ENCODE measurements at places on chromosomes 3 and 15.
A peak's percentile ranks its signal among the peaks of the same experiment; 100 is the strongest.

DNA sequence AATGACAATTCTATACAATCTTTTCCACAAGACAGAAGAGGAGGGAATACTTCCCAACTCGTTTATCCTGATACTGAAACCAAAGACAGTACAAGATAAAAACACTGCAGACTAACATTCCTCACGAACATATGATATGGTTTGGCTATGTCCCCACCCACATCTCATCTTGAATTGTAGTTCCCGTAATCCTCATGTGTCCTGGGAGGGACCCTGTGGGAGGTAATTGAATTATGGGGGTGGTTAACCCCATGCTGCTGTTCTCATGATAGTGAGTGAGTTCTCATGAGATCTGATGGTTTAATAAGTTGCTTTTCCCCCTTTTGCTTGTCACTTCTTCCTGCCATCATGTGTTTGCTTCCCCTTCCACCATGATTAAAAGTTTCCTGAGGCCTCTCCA is 83.9 kb upstream of the PROK2 start:
- no peak for ATAC-seq

GRCh38 chr15:50881121-50882048 is 27.1 kb upstream of the AP4E1 start:
- ATAC-seq, result no peak

DNA sequence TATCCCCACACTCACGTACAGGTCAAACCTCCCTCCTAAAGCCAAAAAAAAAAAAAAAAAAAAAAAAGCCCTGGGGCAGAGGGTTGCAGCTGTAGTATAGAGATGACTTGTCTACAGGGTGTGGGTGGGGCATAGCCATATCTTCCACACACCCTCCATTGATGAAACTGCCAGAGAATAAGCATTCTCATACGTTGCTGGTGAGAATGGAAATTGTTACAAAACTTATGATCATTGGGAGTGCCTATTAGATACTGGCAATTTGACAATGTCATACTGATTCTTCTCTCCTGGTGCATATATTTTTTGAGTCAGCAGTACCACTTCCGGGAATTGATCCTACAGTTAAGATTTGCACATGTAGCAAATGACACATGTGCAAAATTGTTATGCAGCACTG is 11.0 kb upstream of the CTNNB1 start:
- no peak for ATAC-seq

DNA sequence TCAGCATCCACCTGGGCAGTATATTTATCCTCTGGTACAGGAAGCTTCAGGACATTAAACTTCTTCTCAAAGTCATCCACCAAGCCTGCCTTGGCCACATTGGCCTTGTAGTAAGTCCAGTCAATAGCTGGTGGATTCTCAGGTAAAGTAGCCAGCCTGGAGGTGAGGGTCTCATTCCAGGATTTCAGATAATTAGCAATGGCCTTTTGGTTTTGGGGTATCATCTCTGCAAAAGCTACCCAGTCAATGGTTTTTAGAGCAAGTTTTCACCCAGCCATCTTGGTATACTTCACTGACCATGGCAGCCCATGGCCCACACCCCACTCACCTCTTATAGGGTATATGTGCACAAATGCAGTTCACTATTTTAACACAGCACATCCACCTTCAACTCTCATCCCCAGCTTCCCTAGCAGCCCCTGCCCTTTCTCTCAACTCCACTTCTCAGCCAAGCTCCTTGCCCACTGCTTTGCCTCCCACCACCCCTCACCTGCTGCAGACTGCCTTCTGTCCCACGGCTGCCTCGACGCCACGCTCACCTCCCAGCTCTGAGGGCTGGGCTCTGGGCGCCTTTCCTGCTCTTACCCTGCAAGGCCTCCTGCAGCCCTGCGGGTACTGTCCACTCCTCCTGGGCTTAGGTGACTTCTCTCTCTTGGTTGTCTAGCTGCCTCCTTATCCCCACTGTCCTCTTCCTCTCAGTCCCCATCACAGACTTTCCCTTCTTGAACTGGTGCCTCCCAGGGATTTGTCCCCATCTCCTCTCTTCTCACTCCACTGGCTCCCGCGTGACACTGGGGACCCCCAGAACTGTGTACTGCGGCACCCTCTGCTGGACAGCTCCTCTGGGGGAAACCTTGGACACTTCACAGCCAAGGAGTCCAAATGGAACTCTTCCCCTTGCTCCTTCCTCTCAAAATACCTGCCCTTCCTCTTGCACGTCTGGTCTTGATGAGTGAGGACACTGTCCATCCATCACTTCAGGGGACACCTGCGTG is 1.7 kb upstream of the TGM5 start:
- ATAC-seq, result no peak

- ATAC-seq, result no peak
These were observed 21.8 kb downstream of the NIPA1 start for GRCh38 chr15:22808240-22808639.

DNA sequence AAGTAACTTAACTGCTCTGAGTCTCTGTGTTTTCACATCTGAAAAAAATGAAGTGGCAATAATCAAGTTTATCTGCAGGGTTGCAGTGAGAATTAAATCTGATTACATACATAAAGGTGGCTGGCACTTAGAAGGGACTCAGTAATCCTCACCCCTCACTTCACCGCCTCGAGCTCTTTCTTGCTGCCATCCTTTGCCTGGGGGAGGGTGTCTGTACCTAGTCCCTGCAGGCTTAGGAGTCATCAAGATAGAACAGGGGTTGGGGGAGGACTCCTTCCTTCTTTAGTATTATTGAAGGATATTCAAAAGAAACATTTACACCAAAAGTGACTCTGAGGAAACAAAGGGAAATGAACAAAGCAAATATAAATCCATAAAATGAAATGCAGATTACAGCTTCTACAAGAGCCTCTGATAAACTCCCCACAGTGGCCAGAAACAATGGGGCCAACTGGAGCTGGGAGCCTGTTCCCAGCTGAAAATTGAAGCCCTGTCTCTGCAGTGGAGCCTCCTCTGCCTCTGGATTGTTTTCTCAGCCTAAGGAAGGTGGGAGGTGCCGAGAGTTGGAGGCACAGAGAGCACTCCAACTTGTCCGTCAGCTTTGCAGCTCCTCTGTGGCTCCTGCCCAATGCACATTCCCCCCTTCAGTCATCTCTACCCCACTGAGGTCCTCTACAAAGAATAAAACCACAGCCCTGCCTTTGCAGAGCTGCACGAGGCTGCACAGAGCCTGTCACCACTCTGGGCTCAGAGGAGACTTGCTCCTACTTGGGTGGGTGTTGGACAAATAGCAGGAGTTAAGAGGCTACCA is 41.8 kb downstream of the CRYGS start:
- peak; percentile 44 for ATAC-seq

- no peak for ATAC-seq
These were observed 28.4 kb downstream of the MKRN2OS start for GRCh38 chr3:12516873-12517272.

DNA sequence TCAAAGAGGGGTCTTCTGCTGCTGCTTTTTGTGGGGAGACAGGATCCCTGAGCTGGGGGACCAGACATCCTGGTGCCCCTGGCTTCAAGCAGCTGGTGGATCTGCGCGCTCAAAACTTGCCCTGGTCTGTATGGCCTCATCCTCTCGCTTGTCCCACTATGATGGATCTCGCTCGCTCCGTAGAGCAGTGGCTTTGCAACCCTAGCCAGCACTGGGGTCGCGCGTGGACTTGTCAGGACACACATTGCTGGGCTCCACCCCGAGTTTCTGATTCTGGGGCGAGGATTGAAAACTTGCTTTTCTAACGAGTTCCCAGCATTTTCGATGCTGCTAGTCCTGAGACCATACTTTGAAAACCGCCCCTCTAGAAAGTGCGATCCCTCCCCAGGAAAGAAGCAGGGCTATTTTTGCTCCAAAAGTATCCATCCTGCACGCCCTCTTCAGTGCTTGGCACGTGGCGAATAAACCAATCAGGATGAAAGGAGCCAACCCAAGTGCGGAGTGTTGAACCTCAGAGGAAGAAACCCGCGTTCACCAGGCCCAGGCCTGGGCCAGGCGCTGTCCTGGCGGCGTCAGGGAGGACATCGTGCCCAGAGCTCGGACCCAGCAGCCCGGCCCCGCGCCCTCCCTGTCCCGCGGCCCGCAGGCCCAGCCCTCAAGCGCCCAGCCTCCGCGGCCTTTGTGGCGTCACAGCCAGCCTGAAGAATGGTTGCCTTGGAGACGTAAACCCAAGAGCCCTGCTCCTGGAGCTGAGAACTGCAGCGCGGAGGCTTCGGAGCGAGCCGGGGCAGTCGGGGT is at the start of gene CFAP100:
CFAP100 (plus strand) TSS at position 731 of the 798 bp plus-strand sequence. CDS start 1,092 bp downstream, outside the sequence.
- peak; percentile 98 for ATAC-seq

DNA sequence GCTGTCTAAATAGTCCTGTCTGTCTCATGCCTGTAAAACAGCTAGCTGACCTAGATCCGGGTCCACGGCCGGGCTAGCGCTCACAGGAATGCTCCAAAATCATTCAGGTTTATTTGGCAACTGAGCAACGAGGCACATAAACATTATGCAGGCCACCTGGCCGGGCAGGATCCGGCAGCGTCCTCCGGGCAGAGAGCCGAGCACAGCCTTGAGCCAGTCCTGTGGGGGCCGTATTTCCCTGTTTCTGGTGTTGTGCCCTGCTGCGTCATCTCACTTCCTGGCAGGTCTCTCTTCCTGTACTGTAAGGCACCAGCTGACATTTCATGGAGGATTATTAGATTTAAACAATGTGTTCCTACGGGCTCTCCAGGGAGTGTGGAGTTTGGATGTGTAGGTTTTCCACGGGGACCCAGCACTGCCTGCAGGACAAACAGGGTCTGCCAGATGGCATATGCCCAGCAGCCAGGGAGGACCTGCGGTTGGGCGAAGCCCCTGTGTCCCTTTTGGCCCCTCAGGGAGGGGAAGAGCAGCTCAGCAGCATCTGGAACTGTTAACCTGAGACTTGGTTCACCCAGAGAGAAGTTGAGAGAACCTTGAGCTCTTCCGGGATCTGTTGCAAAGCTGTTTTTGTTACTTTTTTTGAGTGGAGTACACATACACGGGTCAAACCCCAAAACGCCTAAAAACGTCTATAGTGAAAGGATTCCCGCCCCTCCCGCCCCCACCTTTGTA is 16.6 kb upstream of the LRRK1 start:
- no peak for ATAC-seq

- peak; percentile 86 for ATAC-seq
These were observed 44.4 kb downstream of the FLNB start for GRCh38 chr3:58052373-58053273.

- ATAC-seq, result peak; percentile 90
These were observed 87.6 kb upstream of the SOX2 start for GRCh38 chr3:181623924-181624694.

- no peak for ATAC-seq
These were observed 11.6 kb upstream of the RASGRP1 start for GRCh38 chr15:38576261-38576660.

DNA sequence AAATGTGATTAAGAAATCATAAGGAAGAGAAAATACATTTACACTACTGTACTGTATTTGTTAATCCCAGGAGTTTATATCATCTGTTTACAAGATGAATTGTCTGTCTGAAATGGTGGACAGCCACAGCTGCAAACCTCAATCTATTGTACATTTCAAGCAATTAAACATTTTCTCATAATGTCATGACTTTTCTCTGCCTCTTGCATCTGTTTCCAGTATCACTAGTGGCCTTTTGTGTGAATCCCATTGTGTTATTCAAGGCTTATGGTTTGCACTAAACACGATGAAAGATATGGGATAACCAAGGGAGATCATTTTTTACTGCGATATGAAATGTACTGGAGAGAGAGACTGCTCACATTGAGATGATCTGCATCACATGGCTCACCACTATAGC is 200.2 kb upstream of the LRRN1 start:
- ATAC-seq, result no peak

Data from motor neuron (in vitro differentiated cells).